ENCODE measurements at places on chromosomes 4 and X.

- DNase-seq = no peak
These were observed 1976.2 kb upstream of the IGFBP7 start for GRCh38 chr4:59086410-59086809.

DNA sequence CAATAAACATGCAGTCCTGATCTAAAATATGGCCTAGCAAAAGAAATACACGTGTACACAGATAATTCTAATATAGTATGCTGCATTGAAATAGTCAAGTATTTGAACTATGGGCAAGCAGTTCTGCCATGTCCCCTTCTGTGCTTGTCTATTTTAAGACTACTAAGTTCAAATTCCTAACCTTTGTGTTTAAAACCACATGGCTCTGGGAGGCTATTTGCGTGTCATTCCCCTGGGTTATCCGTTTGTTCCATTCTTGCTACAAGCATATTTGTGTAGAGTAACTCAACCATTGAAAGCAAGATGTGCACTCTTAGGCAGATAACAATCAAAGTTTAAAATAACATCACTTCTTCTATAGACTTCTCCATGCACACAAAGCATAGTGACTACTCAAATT lies 25.4 kb upstream of the TBC1D1 start:
- no peak for DNase-seq

DNA sequence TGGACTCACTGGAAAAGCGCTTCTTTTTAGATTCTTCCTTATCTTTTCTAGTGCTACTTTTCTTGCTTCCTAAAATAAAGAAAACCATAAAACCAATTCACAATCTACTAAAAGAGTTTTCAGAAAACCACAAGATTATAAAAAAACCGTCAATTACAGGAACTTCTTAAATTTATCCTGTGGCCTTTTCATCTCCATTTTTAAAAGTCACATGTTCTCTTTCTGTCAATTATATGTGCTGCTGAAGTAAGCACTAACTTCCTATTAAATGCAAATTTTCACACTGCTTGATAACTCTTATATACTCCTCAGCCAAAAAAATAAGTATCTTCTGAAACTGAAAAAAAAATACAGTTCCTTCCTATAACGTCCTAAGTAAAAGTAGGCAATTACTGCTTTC lies 32.8 kb downstream of the CENPC start:
- DNase-seq = no peak

DNA sequence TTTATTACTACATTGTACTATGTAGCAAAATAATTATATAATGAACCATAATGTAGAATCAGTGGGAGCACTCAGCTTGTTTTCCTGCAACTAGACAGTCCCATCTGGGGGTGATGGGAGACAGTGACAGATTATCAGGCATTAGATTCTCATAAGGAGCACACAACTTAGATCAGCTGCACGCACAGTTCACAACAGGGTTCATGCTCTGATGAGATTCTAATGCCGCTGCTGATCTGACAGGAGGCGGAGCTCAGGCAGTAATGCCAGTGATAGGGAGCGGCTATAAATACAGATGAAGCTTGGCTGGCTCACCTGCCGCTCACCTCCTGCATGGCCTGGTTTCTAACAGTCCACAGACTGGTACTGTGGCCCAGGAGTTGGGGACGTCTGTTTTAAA lies 199.2 kb downstream of the MAB21L2 start:
- no peak for DNase-seq

GRCh38 chrX:18574591-18574990 lies 97.3 kb downstream of the RS1 start:
- DNase-seq = no peak

GRCh38 chr4:116387937-116388474 lies 697.4 kb downstream of the TRAM1L1 start:
- no peak for DNase-seq

DNA sequence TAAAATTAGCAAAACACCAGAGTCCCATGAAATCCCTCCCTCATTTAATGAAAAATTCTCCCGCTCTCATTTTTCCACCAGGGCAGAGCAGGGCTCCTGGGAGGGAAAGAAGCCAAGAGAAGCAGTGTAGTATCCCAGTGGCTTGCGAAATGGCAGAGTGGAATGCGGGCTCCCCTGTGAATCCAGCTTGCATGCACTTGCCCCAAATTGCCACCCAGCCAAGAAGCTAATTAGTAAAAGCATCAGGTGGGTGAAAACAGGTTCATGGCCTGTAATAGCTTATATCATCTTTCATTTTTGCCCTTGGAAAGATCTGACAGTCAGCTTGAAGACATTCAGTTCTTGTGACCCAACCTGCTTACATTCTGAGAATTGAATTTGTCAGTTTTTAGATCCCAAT lies 10.1 kb downstream of the AMOT start:
- DNase-seq = no peak

DNA sequence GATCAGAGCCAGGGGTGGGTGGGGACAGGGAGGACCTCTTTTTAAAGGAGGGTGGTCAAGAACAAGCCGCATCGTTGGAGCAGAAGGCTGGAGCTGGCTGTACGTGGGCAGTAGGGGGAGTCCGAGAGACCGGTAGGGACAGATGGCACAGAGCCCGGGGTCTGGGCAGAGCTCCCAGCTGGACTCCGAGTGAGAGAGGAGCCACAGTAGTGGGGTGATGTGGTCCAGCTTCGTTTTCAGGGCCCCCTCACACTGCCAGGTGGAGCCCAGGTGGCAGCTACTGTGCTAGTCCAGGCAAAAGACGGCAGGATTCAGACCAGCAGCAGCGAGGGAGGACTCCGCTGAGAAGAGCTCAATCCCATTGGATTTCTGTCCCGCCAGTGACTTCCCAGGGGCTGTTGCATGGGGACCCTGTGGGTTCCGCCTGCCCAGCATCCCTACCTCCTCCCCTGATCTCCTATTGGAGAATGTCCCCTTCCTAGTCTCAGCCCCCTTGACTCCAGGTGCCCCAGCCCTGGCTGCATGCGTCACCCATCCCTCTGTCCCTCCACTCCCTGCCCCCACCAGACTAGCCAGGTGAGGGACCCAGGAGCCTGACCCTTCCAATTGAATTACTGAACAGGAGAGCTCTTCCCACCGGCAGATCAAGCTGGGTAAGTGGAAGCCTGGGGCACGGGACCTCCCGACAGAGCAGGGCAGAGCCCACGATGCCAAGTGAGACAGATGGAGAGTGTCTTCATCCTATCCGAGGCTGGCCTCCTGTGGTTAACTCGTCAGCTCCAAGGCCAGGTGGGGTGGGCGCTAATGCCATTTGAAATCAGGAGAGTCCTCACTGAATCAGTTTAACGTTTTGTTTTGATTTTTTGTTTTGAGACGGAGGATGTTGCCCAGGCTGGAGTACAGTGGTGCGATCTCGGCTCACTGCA lies 2.9 kb downstream of the ARHGAP4 start:
- DNase-seq = peak; percentile 28

Measured in AML-193 (cell line).